ENCODE measurements at places on chromosomes 1 and 21. TPM values are rescaled to one million over a fixed set of nuclear protein-coding genes. Genes with fewer than 3 reads are reported as not detected.
A peak's percentile ranks its signal among the peaks of the same experiment; 100 is the strongest.

Gene KRTAP13-2
- total RNA-seq, result not detected

Gene SPRR2F
- total RNA-seq, result not detected

Gene TSEN15
- 27.7 TPM for total RNA-seq

Gene ANKRD34A
- total RNA-seq, result 2.3 TPM

Gene THEM5
- total RNA-seq, result not detected

GRCh38 chr21:36015045-36015444, 45.3 kb downstream of the SETD4 start:
- DNase-seq, result no peak

- DNase-seq, result no peak
Measured at GRCh38 chr1:151520359-151520758, 9.2 kb downstream of the CGN start.

DNA sequence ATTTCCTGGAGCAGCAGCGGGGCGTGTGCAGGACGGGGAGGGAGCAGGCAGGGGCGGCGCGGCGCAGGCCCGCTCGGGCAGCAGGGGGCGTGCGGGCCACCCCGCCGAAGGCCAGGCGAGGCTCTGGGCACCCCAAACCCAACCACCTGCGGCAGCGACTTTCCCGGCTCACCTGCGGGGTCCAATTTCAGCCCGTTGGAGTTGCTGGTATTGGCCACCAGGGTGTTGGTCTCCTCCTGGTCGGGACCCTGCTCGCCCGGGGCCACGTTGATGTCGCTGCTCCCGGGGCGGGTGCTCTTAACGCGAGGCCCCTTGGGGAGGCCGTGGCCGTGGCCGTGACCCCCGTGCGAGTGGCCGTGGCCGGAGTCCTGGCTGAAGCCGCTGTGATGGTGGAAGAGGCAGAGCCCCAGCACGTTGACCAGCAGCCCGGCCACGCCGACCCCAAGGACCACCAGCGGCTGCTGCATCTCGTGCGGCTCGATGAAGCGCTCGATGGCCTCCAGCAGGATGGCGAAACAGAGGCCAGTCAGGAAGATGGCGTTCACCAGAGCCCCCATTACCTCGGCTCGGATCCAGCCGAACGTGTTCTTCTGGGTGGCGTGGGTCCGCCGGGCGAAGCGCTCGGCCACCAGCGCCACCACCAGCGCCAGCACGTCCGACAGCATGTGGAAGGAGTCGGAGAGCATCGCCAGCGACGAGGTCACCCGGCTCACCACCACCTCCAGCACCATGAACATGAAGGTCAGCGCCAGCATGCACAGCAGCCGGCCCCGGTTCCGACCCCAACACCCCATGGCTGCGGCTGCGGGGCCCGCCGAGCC, 932 bp downstream of the SLC30A1 start:
- peak; percentile 91 for DNase-seq

GRCh38 chr1:21848524-21849174, 36.6 kb downstream of the LDLRAD2 start:
- no peak for DNase-seq

DNA sequence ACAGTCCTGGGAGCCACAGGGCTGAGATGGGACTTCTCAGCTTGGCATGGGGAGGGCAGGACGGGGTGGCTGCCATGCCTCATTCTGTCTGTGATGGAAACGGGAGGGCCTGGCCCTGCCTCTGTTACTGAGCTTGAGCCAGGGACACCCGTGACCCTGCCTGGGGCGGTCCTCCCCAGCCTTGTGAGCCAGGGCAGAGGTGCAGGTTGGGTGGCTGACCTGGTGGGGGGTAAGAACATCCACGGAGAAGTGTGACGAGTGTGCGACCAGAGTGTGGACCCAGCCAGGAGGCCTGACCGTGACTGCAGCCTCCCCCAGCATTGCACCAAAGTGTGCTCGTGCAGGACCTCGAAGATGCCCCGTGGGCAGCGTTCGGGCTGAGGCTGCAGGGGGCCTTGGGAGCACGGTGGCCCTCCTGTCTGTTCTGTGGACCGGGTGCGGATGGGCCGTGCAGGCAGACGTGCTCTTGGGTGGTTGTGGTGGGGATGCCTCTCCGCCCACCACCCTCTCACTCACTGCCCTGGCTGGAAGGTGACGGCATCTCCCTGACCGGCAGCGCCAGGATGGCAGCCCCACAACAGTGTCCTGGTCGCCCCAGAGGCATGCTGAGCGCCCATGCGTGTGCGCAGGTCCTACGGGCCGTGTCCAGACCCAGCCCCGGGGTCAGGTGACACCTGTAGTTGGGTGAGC, 45.4 kb downstream of the SKI start:
- no peak for DNase-seq

DNA sequence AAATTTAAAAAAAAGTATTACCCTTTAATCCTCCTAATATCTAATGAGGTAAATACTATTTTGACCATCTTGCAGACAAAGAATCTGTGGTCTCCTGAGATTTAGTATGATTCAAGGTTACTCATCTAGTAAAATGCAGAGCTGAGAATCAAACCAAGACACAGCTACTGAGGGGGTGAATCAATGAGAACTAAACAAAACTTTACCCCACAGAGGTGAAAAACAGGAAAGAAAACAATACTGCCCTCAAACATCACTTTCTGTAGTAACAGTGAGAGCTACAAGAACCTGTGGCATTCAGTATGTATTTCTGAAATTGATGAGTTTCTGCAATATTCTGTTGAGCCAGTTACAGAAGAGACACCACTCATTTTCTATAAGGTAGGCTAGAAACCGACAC, 85.1 kb downstream of the JAK1 start:
- DNase-seq, result no peak

DNA sequence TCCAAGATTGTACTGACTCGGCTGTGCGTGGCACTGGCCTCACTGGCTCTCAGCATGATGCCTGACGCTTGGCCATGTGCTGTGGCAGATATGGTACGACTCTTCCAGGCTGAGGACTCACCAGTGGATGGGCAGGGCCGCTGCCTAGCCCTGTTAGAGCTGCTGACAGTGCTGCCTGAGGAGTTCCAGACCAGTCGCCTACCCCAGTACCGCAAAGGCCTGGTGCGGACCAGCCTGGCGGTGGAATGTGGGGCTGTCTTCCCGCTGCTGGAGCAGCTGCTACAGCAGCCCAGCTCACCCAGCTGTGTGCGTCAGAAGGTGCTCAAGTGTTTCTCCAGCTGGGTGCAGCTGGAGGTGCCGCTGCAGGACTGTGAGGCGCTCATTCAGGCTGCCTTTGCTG, 2.9 kb downstream of the IPO13 start:
- peak; percentile 50 for DNase-seq

GRCh38 chr1:54791880-54792522, 9.1 kb downstream of the TTC22 start:
- DNase-seq, result no peak

GRCh38 chr1:168636642-168637111, 60.3 kb downstream of the XCL1 start:
- DNase-seq, result no peak

DNA sequence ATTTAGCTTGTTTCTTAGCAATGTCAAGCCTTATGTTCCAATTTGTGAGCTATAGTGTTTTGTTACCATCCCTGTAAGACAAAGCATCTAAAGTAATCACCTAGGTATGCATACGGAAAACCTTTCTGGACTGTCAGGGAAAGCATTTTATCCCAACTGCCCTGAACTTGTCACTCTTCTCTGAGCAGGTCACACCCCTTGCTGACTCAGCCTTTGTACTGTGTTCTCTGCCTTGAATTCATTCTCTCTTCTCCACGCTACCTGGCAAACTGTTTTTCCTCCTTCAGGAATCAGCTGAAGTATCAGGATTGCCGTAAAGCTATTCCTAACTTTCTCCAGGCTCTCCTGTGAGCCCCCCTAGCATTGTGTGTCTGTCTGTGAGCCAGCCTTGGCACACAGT, 54.2 kb downstream of the PBX1 start:
- no peak for DNase-seq

GRCh38 chr1:205991237-205991636, 12.0 kb downstream of the RAB7B start:
- no peak for DNase-seq

DNA sequence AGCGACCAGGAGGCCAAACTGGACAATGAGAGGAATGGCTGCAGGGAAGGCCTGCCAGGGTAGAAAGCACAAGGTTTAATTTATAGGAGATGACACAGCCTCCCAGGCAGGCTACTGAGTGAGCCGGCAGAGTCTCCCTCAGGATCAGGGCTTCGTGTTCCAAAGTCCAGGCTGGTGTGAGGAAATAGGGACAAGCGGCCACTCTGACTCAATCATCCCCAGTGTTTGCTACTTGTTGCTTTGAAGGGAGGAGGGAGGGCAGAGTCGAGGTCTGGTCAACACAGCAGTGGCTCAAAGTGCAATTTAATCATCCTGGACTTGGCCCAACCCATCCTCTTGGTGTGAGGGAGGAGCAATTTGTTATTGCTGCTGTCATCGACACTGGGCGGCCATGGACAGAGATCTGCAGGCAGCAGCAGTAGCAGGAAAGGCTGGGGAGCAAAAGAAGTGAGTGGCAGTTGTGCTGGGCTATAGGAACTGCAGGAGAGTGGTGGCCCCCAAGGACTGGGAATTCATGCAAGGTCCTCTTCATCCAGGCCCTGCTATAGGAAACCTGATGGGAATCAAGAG, 27.5 kb downstream of the TBX15 start:
- no peak for DNase-seq

DNA sequence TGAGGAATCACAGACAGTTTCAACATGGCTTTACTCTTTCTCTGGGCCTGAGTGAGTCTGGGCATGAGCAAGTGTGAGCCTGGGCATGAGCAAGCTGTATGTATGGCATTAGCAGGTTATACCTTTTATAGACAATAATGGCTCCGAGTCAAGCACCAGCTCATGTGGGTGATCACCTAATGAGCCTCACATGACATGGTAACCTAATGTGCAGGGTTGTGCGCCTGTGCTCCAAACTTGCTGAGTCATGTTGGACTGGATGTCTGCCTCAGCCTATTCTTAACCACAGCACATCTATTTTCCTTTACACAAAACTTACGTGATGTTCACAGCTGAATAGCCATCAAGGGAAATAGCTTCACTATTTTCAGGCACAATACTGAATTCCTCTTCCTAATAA, 236.2 kb upstream of the NRIP1 start:
- no peak for DNase-seq

GRCh38 chr1:154779551-154780189, 90.4 kb downstream of the KCNN3 start:
- peak; percentile 67 for DNase-seq

- DNase-seq, result no peak
Measured at GRCh38 chr1:211920602-211921226, 90.2 kb upstream of the LPGAT1 start.

DNA sequence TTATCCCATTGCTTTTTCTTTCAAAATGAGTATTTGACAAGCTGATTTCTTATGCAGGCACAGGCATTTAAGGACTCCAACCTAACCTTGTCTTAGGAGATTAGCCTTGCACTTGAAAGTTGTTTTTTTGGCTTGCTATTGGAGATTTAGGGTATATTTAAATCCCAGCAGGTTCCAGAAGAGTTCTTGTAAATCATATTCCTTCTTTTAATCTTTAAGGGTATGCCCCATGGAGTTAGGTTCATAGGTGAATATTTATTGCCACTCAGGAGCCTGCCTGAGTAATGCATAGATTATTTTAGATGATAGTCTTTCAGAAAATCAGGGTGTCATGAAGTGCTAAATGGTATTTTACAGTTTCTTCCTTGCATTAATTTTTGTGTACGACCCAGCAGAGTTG, 146.5 kb downstream of the PATJ start:
- no peak for DNase-seq

GRCh38 chr1:179195376-179195775, 34.1 kb downstream of the ABL2 start:
- DNase-seq, result no peak

- no peak for DNase-seq
Measured at GRCh38 chr21:41655259-41655658, 111.6 kb downstream of the RIPK4 start.

- no peak for DNase-seq
Measured at GRCh38 chr1:61955261-61955660, 213.0 kb downstream of the PATJ start.

All from posterior vena cava (tissue), 2 donors.